ENCODE measurements at places on chromosomes 12 and 14.
A peak's percentile ranks its signal among the peaks of the same experiment; 100 is the strongest.

DNA sequence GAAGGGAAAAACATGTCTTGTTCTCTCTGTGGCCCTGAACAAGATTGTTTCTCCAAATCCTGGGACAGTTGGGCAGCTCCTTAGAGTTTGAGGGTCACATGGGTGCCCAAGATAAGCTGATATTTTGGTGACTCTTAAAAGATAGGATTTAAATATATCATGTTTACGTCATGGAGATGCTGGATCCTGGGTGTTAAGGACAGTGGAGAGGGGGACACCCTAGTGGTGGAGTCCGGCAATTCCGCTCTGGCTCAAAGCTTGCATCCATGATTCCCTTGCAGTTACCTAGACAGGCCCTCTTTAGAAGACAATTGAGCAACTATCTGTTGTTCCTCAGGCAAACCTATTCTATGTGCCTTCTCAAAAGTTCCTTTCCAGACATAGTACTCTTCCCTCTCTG is 101.8 kb downstream of the CMKLR1 start:
- DNase-seq, result no peak

DNA sequence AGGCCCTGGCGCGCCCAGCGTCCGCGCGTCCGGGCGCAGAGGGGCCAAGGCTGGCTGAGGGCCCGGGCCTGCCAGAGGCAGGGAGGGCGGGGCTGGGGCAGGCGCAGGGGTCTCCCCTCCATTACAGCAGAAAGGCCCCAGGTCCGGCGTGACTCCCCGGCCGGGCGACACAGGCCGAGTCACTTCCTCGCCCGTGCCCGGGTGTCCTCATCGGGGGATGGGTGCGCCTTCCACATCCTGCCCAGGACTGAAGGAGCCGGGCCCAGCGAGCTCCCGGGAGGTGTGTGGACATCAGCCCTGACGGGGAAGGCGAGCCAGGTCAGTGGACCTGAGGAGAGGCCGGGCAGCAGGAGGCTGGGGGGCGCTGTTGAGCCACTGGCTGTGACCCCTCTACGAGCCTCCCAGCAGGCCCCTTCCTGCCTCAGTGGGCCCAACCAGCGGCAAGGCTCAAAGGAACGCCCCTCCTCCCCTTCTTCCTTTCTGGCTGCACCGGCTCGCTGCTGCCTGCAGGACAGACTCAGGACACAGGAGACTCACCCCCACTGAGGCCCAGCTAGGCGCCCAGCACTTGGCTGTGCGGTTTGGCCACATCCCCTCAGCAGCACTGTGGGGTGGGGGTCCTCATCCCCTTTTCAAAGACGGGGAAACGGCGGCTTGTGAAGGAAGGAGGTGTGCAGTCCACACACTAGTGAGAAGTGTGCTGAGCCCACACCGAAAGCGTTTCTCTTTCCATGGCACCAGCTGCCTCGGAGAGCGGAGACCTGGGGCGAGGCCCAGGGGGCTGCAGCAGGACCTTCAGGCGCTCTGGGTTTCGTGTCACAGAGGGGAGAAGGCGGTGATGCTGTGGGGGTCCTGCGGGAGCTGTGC is 606 bp downstream of the TNFAIP2 start:
- no peak for DNase-seq

DNA sequence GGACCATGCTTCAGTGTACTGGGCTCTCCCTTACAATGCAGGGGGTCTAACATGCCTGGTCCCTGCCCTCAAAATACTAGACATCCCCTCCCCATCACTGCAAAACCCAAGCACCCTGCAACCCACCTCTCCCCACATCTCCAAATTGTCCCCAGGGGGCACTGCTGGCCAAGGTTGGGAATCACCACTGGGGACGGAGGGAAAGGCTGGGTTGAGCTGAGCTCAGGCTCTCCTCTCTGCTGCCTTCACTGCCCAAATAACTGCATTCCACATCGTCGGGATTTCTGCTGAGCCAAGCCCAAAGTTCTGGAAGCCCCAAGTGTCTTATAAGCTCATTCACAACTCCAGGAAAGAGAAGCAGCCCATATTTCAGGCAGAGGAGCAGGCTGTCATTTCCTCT is 69.6 kb downstream of the NT5DC3 start:
- no peak for DNase-seq

DNA sequence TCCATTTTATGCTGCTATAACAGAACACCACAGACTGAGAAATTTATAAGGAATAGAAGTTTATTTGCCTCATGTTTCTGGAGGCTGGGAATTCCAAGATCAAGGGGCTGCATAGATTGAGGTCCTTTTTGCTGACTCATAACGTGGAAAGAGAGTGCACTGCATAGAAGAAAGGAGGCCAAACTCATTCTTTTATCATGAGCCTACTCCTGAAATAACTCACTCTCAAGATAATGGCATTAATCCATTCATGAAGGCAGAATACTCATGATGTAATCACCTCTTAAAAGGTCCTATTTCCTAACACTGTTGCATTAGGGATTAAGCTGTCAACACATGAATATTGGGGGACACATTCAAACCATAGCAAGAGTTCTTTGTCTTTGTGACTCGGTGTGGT is 60.0 kb upstream of the FBXO33 start:
- no peak for DNase-seq

DNA sequence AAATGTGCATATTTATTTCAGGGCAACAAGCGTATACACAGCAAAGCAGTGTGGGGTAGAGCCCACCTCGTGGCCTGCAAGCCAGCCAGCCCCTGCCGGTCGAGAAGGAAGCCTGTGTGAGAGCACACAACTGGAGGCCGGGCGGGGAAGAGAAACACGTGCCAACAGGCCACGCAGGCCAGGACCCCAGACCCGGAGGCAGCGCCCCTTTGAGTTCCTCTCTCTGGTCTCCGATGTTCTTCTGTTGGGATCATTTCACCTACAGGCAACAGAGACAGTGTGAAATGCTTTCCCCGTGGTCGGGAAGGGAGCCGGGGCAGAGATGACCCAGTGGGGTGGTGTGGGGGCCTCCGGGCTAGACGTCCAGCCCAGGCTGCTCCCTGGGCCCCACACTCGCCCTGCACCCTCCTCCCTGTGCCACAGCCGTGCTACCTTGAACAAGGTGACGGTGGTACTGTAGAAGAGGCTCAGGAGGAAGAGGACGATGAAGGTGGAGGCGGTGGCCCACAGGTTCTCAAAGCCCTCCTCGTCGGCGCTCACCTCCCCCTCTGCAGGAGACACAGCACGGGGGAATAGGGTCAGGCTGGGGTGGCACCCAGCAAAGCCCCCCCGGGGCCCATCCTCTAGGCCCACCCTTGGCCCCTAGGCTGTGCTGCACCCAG is 325.5 kb downstream of the TMEM121 start:
- DNase-seq, result peak; percentile 7

GRCh38 chr12:71135812-71136176 is 22.0 kb downstream of the TSPAN8 start:
- no peak for DNase-seq

DNA sequence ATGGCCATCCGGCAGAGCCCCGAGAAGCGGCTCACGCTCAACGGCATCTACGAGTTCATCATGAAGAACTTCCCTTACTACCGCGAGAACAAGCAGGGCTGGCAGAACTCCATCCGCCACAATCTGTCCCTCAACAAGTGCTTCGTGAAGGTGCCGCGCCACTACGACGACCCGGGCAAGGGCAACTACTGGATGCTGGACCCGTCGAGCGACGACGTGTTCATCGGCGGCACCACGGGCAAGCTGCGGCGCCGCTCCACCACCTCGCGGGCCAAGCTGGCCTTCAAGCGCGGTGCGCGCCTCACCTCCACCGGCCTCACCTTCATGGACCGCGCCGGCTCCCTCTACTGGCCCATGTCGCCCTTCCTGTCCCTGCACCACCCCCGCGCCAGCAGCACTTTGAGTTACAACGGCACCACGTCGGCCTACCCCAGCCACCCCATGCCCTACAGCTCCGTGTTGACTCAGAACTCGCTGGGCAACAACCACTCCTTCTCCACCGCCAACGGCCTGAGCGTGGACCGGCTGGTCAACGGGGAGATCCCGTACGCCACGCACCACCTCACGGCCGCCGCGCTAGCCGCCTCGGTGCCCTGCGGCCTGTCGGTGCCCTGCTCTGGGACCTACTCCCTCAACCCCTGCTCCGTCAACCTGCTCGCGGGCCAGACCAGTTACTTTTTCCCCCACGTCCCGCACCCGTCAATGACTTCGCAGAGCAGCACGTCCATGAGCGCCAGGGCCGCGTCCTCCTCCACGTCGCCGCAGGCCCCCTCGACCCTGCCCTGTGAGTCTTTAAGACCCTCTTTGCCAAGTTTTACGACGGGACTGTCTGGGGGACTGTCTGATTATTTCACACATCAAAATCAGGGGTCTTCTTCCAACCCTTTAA is 1.5 kb downstream of the FOXG1 start:
- DNase-seq, result no peak

- no peak for DNase-seq
These were observed 182.2 kb downstream of the NOVA1 start for GRCh38 chr14:26415618-26416123.

All from activated CD4-positive, alpha-beta T cell treated with anti-CD3 and anti-CD28 coated beads for 1 hour (primary cell).